Fibroblast of mammary gland (primary cell): ENCODE measurements at places on chromosomes 1 and 21.

DNA sequence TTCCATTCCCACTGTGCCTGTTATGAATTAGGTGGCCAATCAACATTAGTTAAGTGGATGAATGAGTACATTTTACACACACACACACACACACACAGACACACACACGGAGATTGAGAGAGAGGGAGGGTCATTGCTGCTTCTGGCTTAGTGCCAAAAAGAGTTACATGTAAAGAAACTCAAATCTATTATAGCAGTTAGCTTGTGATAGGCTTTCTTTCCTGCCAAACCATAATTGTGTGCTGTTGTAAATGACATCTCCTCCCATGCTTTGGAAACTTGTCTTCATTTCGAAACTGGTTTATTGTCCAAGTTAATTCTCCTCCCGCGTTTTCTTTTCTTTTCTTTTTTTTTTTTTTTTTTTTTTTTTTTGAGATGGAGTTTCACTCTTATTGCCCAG lies 1.4 kb upstream of the MT1HL1 start:
- no peak for DNase-seq

- no peak for DNase-seq
These were observed 52.1 kb upstream of the ETV3 start for GRCh38 chr1:157189986-157190982.

- no peak for DNase-seq
These were observed 399.9 kb downstream of the DSCAM start for GRCh38 chr21:40447016-40447415.

GRCh38 chr1:242456726-242457269 lies 67.7 kb downstream of the PLD5 start:
- DNase-seq: no peak

GRCh38 chr1:234842726-234843641 lies 233.0 kb upstream of the IRF2BP2 start:
- DNase-seq: no peak
